WTC11 (cell line): ENCODE measurements at places on chromosomes 5 and 9.

DNA sequence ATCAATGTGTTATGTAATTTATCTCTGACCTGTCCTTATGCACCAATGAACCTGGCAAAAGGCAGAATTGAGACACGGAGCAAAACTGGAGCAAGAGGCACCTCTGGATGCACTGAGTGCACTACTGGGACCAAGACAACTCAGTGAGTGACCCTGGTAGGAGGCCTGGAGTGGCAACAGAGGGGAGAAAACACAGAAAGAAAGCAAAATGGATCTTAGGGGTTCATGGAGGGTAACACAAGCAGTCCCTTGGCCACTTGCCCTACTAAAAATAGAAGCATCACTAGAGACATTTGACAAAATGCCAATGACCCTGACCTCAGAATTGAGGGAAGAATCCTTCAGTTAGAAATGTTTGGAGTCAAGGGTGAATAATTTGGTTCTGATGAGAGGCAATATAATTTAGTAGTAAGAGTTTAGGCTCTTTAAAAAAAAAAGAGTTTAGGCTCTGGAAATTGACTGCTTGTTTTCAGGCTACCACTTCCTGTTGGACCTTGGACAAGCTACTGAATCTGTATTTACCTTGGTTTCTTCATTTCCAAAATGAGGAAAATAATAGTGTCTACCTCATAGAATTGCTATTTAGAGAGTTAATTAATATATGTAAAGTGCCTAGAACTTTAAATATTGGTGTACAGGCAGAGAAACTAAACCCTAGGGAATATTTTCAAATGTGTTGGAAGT lies 234.9 kb upstream of the TARS1 start:
- DNase-seq, result no peak

GRCh38 chr5:127602481-127602880 lies 46.4 kb upstream of the CTXN3 start:
- DNase-seq, result no peak

DNA sequence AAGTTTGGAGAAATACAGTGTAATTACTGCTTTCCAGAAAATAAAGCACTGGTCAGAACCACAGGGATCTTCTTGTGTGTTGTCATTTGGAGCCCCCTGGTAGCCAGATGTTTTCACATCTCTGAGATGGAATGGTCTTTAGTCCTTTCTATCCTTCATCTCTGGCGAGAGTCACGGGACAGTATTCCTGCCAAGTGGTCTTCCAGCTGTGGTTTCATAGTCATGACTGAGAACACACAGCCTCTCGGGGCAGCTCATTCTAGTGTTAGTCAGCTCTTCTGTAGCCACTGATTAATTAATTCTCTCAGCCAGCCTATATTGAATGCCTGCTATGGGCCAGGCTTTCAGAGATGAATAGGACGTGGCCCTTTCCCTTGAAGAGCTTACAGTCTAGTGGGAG lies 34.1 kb downstream of the HMGXB3 start:
- no peak for DNase-seq

GRCh38 chr9:131292937-131293336 lies 3.4 kb downstream of the PLPP7 start:
- no peak for DNase-seq

GRCh38 chr5:68884144-68884754 lies 209.6 kb upstream of the SLC30A5 start:
- no peak for DNase-seq

DNA sequence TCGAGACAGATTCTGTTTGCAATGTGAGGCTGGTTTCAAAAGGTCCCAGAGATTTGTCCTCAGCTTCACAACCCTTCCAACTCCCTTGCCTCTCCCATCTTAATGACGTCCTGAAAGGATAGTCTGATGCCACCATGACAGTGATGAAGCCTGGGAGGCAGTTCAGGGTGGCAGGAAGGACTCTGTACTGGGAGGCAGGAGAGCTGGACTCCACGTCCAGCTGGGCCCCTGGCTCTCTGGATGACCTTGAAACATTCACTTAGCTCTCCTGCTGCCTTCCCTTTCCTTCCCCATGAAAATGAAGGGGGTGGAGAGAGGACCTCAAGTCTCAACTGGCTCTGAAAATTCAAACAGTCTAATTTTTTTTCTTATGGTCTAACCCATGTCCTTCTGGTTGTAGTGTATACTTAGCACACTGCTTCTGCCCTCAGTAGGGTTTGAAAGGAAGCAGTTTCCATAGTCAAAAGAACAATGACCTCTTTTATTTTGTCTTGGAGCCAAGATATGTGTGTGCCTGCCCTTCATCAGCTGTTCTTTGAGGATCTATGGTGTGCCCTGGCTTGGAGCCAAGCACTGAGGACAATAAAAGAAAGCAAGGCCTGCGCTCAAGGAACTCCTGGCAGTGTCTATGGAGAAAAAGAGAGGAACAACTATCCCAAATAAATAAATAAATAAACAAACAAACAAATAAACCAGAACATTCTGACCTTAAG lies 188.3 kb downstream of the GRIA1 start:
- no peak for DNase-seq

DNA sequence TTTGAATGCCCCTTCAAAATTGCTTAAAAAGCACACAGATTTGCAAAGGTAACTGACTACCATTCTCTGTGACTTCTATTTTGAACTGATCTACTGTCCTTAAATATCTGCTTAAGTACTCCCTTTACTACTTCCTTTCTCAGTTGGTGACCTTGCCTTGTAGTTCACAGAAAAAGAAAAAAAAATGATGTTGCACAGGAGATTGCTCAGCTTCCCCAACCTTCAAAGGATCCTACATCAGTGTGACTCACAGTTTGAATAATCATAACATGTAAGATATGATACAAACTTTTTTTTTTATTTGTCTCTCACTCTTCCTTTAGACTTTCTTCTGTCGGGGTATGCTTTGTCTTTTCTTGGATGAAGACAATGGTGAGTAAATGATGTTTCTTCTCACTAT lies 1029.6 kb downstream of the CDH12 start:
- DNase-seq, result no peak

DNA sequence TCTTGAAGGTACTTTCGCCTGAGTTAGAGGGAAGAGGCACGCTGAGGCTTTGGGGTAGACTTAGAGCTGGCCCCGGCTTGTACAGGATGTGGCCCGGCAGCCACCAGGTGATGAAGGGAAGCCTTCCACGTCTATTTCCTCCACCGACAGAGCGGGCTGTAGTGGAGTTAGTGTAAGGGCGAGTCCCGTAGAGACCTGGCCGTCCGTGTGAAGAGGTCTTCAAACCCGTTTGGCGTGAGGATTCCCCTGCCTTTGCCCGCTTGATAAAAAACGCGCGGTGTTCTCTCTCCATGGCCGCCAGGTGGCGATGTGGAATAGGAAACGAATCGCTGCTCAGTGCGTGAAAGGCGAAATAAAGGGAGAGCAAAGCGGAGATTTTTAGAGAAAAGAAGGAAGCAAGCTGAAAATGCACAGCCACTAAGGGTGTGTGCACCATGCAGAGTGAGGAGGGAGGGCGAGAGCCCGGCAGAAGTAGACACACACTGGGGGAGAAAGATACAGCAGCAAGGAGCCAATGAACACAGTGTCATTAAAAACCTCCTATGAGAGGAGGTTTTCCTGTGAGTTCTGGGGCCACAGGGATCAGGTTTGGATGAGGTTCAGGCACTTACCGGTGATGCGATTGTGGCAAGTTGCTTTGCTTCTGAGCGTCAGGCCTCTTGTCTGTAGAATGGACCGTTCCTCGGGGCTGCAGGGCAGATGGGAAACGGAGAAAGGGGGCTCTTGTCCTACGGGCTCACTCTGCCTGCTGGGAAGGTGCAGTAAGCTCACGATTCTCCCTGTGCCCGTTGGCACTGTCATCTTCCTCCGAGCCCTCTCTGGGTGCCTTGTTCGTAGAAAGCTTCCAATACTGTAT lies 34.2 kb downstream of the STC2 start:
- DNase-seq, result peak; percentile 85

- no peak for DNase-seq
Observed at GRCh38 chr5:175697846-175698245, 40.0 kb downstream of the HRH2 start.

GRCh38 chr9:135990468-135991429 lies 29.6 kb upstream of the UBAC1 start:
- DNase-seq, result peak; percentile 64

GRCh38 chr9:99867968-99868367 lies 38.5 kb upstream of the STX17 start:
- DNase-seq, result no peak

DNA sequence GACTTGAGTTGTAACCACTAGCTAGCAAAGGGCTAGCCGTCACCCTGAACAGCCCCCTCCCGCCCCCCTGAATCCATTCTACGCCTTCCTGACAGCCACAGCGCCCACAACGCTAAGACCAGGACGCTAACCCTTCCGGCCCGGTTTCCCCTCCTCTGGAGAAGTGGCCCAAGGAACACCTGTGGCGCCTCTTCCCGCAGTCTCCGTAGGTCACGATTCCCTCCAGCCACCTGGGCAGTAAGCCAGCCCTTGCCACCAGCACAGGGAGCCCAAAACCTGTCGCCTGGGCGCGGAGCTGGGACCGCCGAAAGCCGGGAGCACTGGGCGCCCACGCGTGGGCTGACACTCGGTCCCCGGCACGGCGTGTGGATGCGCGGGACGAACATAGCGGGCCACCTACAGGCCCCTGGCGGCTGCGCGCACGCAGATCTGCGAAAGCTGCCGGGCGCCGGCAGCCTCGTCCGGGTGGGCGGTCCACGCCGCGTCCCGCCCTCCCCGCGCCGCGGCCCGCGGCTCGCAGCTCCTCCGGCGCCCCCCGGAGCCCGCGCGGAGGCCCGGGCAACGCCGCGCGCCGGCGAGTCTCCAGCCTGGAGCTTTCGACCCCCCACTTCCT lies 596 bp downstream of the IRF1 start:
- peak; percentile 45 for DNase-seq

- DNase-seq, result no peak
Observed at GRCh38 chr5:33794550-33795181, 97.1 kb downstream of the ADAMTS12 start.
